ENCODE measurements at places on chromosomes 6 and 20.

DNA sequence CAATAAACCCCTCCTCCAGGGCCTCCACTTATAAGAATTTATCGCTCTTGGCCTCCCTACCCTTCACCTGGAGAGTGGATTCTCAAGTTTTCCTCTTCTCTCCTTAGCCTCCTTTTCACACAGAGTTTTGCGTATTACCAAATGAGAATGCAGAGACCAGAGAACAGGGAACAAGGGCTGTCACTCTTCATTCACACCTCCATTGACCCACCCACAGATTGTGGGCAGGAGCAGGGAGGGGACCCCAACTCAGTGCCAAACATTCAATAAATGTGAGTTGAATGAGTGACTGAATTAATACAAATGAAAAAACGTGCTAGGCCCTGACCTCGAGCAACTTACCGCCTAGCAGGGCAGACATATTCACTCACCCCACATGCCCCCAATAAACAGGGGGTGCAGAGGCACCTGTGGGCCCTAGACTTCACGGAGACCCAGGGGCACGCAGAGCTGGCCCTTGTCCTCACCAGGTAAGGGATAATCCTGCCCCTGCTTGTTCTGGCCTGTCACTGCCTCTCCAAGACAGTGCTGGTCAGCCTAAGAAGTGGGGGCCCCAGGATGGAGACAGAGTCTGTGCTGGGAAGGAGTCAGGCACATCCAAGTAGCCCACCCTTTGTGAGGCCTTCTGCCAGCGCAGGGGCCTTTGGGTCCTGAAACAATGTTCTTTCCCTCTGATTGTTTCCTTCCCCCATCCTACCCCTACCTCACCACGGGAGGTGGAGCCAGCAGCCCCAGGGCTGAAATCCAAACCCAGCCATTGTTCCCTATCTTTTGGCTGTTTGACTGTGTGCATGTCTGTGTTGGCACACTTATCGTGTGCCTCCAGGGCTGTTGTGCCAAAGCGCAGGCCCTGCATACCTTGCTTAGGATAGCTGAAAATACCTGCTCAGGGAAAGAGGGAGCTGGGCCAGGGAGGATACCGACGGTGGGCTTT is 8.4 kb upstream of the TJAP1 start:
- no peak for DNase-seq

DNA sequence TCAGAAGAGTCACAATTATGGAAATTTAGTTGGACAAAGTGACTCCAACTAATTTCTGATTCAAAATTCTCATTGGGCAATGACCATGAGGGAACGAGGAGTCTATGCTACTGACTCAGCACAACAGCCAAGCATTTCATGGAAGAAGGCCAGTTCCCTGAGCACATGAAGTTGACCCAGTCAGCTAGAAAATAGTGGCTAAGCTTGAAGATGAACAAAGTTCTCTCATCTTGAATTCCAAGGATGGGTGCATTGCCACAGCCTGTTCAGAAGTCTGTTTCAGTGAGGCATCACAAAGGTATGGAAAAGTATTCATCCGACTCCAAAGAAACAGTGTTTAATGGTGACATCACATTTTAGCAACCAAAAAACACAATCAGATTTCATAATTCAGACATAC is 676.9 kb downstream of the HACE1 start:
- DNase-seq, result no peak

DNA sequence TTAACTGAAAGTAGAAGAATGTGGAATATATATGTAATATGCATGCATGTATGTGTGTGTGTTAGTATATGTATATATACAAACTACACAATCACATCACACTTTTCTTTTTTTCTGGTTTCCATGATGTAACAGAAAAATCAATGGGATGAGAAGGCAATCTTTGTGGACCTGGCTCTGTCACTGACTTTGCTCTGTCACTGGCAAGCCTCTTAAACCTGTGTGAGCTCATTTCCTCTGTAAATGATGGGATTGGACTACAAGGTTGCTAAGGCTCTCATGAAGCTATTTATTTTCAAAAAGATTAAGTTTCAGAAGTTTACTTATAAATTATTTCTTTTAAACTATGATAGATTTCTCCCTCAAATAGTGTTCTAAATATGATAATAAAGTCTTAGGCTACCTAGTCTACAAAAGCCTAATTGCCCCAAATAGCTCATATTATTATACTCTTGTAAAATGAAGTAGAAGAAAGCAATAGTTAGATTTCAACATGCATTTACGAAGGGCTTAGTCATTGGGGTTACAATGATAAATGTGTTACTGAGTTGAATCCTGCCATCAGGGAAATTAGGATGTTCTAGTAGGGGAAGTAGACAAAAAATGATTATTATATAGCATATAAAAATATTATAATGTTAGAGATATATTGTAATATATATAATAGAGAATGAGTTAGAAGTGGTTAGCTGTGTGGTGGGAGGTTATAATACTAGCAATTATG is 129.3 kb downstream of the AFG1L start:
- DNase-seq, result no peak

DNA sequence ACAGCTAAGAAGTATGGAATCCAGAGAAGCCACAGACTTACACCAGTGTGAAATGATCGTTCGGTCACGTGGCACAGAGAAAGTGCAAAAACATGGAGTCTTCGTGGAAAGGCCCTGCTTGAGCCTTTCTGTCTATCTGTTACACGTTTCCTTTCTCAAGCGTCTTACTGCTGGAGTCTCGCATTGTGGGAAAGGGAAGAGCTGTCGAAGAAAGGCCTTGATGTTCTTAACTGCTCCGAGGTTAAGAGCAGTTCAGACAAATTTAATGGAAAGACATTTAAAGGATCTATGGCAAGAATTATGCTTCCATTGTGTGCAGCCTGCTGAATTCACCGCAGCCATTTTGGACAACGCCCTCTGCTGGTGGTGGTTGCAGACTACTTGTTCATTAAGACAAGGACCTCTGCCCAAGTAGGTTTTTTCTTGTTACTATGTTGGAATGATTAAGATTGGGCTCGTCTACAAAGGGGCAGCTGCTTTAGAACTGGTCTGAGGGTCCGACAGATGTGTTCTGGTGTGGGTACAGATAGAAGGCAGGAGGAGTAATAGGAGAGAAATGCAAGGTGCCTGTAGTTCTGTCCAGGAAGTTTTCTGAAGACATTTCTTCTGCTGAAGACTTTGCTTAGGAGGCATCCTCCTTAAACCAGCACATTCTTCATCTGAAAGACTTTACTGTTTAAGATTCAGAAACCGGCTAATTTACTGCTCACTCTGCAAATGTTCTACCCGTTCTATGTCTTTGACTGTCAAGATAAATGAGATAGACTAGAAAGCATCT is 24.7 kb upstream of the CCN6 start:
- DNase-seq, result no peak

GRCh38 chr6:149484733-149485700 is at the start of gene ZC3H12D:
ZC3H12D (minus strand) TSS chr6:149485014; CDS start chr6:149474543, 10,471 bp downstream.
- no peak for DNase-seq

- DNase-seq, result no peak
Observed at GRCh38 chr6:11785415-11785773, 6.8 kb upstream of the ADTRP start.

- no peak for DNase-seq
Observed at GRCh38 chr6:49551078-49551865, 804 bp downstream of the C6orf141 start.

DNA sequence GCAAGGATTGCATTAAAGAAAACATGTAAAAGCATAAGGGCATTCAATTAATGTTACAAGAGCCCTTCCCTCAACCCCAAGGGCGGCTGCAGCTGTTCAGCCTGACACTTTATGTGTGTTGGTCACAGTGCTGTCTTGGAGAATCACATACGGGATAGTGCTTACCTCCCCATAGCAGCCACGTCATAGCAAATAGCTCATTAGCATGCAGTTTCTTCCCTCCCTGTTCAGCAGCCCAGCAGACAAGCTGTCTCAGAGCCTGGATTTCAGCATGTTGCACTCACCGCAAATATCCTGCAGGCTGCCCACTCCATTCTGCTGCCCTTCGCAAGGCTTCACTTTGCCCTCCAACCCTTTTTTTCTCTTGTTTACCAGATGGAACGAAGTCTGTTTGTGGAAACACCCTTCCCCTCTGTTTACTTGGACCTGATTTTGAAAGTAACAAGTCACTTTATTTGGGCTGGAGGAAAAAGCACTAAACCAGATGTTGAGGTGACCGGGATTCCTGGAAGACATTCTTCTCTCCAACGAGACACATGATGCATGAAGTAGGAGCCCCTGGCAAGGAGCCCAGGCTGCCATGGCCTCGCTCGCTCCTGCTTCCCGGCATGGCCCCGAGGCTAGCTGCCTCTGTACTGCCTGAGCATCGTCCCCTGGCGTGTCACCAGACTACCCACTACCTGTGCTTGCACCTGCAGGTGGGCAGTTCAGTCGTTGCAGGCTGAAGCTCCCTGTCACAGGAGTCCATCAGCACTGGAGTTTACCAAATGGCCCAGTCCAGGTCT is 151.6 kb upstream of the GMDS start:
- no peak for DNase-seq

GRCh38 chr6:63521475-63522210 is 50.6 kb upstream of the LOC128125822 start:
- DNase-seq, result no peak

GRCh38 chr6:90044833-90045381 is 150.6 kb downstream of the GJA10 start:
- no peak for DNase-seq

GRCh38 chr6:148745926-148746325 is 904 bp upstream of the UST start:
- no peak for DNase-seq

- no peak for DNase-seq
Observed at GRCh38 chr6:62162858-62163257, 123.2 kb downstream of the KHDRBS2 start.

DNA sequence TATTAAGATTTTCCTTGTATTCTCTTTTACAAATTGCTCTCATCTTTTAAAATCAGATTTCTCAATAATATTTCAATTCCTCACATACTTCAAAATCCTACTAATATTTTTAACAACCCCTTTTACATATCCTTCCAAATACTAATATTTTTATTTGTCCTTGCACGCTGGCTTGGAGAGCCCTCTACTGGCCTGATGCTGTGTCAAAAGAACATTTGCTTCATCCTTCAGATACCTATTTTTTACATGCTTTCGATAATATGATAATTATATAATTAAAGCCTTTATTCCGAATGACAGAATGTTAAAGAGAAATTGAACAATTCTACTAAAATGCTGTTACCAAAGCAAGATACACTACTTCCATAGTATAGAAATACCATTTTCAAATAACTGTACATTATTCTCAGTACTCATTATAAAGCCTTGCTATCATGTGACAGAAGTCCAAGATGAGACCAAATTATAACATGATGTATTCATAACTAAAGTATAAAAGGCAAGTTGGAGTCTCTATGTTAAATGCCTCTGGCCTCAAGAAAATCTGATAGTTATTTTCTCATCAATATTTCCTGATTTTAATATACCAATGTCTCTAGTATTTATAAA is 39.0 kb upstream of the PLN start:
- DNase-seq, result no peak

- DNase-seq, result no peak
Observed at GRCh38 chr6:5378331-5378730, 117.0 kb downstream of the FARS2 start.

DNA sequence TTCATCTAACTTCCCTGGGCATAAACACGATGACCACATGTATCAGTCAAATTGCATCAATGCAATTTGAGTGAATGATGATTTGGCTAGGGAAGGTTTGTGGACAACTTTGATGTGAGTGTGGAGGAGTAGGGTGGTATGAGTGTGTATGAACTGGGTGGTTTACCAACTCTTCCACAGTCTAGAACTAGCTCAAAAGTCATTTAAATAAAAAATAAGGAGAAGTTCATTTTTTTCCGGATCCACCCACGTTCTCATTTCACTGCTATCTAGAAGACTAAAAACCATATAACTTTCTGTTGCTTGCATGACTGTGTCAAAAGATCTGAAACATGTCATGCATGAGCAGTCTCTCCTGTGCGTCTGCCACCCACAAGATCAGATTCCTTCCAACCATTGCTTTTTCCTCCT is 23.6 kb downstream of the SLC35D3 start:
- no peak for DNase-seq

- no peak for DNase-seq
Observed at GRCh38 chr20:1945134-1945618, 48.7 kb downstream of the PDYN start.

DNA sequence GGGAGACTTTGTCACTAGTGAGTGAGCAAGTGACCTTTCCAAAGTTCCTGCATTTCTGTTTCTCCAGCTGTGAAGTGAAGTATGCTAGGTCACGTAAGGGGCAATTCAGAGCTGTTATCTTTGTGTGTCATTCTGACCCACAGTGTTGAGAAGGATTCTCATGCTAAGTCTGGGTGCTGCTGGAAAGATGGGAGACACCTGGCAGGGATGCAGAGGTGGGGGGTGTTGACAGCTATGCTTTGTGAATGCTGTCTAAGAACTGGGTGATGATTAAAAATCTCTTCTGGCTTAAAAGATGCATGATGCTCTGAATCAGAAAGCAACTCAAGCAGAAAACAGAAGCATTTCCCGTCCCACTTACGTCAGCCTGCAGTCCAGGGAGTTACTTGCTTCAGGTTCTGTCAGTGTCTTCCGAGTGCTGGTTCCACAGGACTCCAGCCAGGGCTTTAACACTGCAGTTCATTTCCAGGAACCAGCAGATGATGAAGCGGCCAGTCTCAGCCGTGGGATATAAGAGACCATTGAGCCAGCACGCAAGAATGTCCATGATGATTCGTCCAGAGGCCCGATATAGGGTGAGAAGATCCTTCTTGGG is 30.9 kb upstream of the ASXL1 start:
- DNase-seq, result no peak

GRCh38 chr6:42690151-42690702 is 32.2 kb downstream of the PRPH2 start:
- DNase-seq, result no peak

Measured in vagina (tissue), 2 donors.